Central memory CD4-positive, alpha-beta T cell (primary cell): ENCODE measurements at places on chromosomes 1 and 21.
A peak's percentile ranks its signal among the peaks of the same experiment; 100 is the strongest.

GRCh38 chr1:178344513-178345091 is 152.2 kb downstream of the CLEC20A start:
- no peak for DNase-seq

- DNase-seq: no peak
Observed at GRCh38 chr1:240107058-240107684, 15.5 kb downstream of the FMN2 start.

DNA sequence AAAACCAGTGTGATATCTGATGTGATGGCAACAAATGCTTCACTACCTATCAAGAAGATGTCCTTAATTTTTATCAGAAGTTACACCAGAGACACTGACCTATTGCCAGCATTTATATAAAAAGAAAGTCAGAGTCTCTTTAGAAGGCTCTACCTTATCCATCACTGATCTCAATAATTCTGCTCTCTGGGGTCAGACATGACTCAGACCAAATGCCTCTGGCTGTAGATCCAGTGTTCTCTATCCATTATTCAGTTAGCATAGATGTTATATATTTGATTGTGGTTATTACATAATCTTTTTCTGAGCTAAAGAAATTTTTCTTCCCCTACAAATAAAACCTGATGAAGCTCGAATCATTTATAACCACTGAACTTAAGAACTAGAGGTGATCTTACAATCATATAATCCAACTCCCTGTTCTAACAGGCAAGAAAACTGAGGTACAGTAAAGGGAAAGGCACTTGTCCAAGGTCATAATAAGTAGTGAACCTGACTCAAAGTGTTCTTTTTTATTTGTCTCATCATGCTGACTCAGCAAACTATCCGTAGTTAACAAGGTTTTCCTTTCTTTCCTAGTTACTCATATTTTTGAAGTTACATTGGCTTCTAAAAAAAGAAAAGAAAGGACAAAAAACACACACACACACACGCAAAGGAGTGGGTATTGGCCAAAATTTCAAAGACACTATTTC is 43.6 kb upstream of the ESRRG start:
- DNase-seq: no peak

GRCh38 chr1:245604979-245605378 is 450.2 kb downstream of the KIF26B start:
- no peak for DNase-seq

DNA sequence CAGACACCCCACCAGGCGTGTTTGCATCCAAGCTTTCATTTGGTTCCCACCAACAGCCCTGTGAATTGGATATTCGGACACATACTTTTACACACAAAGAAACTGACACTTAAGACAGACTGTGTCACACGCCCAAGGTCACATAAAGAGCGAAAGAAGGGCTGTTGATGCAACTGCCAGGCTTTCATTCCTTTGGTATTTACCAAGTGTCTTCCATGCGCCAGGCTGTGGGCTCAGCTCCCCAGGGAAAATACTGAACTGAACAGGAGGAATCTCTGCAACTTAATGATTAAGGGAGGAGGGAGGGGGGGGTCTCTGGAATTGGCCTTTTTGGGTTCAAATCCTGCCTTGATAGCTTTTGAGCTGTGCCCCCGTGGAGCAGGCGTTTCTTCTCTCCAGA is 122.8 kb downstream of the ACTL8 start:
- DNase-seq: no peak

GRCh38 chr1:206497363-206497762 is 10.0 kb upstream of the RASSF5 start:
- no peak for DNase-seq

DNA sequence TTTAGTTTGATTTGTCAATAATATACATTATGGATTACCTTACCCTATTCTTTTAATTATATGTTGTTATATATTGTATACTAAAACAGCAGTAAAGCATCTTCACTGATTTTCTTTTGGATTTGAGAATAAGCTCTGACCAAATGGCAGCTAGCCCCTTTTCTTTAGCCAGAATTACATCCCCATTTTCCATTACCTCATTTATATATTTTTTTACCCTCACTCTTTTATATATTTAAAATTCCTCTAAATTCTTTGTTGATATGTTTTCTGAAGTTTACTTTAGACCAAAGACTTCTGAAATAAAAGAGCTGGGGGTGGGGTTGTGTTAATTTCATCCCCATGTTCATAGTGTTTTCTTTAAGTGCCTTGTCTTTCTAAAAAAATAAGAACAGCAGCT is 24.6 kb downstream of the ANGPTL1 start:
- no peak for DNase-seq

DNA sequence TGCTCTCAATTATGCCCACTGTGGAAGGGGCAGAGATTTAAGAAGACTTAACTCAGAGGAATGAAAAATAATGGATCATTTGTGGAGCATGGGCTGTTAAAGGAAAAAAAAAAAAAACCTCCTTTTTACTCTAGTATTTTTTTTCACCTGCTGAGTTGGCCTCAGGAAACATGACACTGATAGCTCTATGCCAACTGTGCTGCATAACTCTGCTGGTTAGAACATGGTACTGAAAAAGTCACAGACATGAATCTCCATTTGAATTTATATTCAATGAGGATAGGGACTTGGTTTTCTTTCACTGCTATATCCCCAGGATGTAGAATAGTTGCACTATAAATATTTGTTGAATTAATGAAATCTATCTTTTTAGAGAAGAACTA is 86.1 kb upstream of the KIAA0040 start:
- DNase-seq: no peak

- DNase-seq: no peak
Observed at GRCh38 chr1:218616681-218617080, 271.5 kb downstream of the TGFB2 start.

- no peak for DNase-seq
Observed at GRCh38 chr21:21179619-21180298, 181.6 kb downstream of the NCAM2 start.

DNA sequence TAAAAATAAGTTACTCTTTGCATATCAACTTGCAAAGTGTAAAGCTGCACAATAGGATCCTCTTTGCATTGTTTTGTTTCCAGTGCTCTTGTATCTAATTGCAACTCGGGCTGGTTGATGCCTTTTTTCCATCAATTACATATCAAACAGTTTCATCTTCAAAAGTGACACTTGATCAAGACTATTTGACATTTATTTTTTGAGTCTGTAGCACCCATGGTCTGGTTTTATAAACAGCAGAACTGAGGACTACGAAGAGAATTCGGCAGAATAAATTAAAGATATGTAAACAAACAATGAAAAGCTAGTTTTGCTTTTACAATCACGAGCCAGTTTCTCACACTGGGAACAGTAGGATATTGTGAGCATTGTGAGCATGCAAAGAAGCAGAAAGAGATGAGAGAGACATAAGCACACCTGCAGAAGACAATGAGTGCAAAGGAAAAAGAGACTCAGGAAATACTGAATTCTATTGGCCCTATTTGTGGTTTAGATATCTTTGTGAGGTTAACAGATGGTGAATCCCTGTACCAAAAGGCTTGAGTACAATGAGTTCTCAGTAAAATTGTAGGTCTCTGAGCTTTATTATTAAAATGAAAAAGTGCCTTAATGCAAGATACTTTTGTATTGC is 45.4 kb downstream of the RPL5 start:
- no peak for DNase-seq

DNA sequence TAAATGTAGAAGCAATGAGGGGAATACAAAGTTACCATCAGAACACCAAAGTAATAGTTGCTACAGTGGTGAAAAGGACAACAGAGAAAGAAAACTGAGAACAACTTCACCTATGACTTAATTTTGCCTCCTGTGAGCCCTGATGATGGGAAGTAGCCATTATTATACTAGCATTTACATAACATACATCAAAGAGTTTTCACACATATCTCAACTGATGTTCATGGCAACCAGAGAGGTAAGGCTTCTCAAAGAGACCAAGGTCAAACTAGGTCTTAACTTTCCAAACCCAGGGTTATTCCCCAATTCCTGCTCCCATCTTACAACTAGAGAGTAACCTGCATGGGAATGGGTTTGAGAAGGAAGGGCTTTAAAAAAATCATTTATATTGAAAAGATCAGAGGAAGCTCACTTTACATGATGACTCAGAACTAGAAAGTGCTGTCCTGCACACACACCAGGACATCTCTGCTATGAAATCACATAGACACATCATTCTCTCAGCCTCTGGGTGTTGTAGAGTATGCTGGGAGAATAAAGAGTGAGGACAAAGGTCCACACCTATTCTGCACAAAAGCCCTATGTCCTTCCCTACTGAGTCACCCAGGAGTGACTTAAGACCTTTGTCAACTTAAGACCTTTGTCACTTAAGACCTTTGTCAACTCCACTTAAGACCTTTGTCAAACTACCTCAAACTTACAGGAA is 179.7 kb downstream of the TNFSF18 start:
- no peak for DNase-seq

DNA sequence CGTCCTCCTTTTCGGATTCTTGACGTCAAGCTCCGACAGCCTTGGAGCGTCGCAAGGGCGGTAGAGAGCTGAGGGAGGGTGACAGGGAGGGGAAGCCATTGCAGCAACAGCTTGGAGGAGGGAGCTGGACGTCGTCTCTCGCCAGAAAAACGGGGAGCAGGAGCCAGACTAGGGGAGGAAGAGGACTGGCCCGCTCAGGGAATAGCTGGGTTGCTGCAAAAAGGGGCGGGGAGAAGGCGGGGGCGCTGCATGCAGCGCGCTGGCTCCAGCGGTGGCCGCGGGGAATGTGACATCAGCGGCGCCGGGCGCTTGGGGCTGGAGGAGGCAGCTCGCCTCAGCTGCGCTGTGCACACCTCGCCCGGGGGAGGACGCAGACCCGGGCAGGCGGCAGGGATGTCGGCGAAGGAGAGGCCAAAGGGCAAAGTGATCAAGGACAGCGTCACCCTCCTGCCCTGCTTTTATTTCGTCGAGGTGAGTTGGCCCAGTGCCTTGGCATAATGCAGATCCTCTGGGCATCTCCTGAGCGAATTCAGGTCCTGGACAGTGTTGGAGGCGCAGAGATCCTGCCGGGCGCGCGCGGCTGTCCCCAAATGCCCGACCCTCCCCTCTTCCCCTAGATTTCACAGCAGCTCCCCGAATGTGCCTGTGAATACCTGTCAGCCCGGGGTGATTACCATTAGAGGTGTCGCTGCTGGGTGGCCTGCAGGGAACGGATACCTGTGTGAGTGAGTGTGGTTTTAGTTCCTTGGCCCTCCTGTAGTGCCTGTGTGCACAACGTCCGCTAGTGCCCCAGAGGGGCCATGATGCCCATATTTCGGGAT is at the start of gene PLPPR4:
PLPPR4 (plus strand) TSS at position 292 of the 821 bp plus-strand sequence; CDS start at position 394, 102 bp downstream.
- no peak for DNase-seq

- peak; percentile 50 for DNase-seq
Observed at GRCh38 chr1:32992489-32993323, 28.1 kb upstream of the RNF19B start.

DNA sequence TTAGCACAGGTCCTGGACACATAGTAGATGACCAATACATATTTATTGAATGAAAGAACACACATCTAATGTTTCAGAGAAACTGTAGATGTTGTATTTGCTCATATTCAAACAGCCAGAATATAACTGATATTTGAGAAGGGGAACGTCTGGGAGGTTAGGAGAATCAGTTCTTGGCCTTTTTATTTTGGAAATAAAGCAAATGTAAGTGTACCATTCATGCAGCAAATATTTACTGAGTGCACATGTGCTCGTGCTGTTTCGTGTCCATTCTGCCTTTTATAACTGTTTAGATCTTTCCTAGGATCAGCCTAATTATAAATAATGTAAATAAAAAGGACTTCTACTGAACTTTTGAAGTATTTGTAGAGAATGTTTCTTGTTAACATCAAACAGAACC is 103.8 kb downstream of the GREM2 start:
- DNase-seq: no peak

GRCh38 chr21:20551939-20552338 is 446.3 kb upstream of the NCAM2 start:
- no peak for DNase-seq

DNA sequence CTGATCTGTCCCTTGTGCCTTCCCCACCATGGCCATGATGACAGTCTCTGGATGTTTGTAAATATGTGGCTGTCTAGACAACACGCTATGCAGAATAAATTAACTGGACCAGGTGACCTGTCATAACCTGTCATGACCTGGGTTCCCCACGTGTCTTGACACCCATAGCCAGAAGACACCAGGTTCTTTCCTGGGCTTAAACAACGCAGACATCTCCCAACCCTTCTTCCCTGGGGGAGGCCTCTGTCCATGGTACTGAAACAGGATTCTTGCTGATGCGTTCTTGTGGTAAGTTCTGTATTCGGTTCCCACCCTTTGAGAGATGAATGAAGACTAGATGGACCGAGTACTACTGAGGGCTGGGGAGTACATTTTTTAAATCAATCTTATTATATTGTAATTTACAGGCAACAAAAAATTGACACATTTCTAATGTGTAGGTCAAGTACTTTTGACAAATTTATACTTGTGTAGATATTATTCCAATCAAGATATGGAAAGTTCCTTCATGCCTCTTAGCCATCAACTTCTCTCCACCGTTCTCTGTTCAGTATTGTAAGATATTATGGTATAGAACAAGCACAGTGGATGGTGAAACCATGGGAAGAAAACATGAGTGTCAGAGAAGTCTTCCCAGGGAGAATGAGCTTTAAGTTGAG is 738.8 kb downstream of the PTPRU start:
- DNase-seq: no peak

GRCh38 chr1:151991663-151992302 is 1.9 kb downstream of the S100A10 start:
- no peak for DNase-seq

GRCh38 chr1:228210076-228210651 is 2.3 kb downstream of the OBSCN start:
- no peak for DNase-seq

DNA sequence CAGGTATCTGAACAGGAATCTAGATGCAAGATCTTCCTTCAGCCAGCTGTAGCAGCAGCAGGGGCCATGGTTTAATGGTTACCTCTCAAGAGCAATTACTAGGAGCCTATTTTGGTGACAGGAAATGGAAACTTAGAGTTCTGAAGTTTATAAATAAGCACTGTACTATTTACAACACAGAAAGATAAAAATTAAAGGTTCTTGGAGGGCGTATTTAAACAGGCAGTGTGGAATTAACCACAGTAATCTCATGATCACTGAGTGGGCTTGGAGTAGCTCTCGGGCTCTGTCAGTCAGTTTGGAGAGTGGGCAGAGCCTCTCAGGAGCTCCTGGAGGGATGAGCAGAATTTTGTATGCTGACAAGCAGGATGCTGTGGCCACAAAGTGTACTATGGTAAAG is 10.2 kb upstream of the FCRL5 start:
- DNase-seq: no peak

- DNase-seq: no peak
Observed at GRCh38 chr1:204801211-204801610, 69.5 kb upstream of the NFASC start.

- DNase-seq: no peak
Observed at GRCh38 chr21:38165466-38166172, 91.2 kb upstream of the KCNJ15 start.

GRCh38 chr1:109499661-109500536 is 6.0 kb downstream of the CYB561D1 start:
- DNase-seq: peak; percentile 58

GRCh38 chr1:159211331-159212136 is 6.9 kb downstream of the ACKR1 start:
- DNase-seq: peak; percentile 11

- no peak for DNase-seq
Observed at GRCh38 chr1:182768963-182769362, 20.6 kb upstream of the NPL start.

- DNase-seq: no peak
Observed at GRCh38 chr1:92864131-92864530, 32.3 kb downstream of the RPL5 start.
